ENCODE measurements at places on chromosomes 1 and 21. TPM values are rescaled to one million over a fixed set of nuclear protein-coding genes. Genes with fewer than 3 reads are reported as not detected.

DNA sequence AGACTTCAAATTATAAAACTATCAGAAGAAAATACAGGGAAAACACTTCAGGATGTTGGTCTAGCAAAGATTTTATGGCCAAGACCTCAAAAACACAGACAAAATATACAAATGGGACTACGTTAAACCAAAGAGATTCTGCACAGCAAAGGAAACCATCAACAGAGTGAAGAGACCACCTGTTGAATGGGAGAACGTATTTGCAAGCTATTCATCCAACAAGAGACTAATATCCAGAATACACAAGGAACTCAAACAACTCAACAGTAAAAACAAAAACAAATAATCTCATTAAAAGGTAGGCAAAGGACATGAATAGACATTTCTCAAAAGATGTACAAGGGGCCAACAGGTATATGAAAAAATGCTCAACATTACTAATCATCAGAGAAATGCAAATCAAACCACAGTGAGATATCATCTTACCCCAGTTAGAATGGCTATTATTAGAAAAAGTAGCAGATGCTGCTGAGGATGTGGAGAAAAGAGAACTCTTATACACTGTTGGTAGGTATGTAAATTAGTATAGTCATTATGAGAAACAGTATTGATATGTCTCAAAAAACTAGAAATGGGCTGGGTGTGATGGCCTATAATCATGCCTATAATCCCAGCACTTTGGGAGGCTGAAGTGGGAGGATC lies 112.6 kb downstream of the LRIG2 start:
- no peak for DNase-seq

- peak; percentile 24 for DNase-seq
Measured at GRCh38 chr1:228272831-228273571, 65.2 kb downstream of the OBSCN start.

GRCh38 chr1:156638189-156638985 lies 3.5 kb upstream of the BCAN start:
- no peak for DNase-seq

GRCh38 chr1:9086045-9086444 lies 16.6 kb upstream of the SLC2A5 start:
- DNase-seq = no peak

Gene OR14K1
- total RNA-seq = not detected

Gene VHLL
- total RNA-seq = not detected

Gene S100A1
- total RNA-seq = not detected
